ENCODE measurements at places on chromosomes 11 and 22.

DNA sequence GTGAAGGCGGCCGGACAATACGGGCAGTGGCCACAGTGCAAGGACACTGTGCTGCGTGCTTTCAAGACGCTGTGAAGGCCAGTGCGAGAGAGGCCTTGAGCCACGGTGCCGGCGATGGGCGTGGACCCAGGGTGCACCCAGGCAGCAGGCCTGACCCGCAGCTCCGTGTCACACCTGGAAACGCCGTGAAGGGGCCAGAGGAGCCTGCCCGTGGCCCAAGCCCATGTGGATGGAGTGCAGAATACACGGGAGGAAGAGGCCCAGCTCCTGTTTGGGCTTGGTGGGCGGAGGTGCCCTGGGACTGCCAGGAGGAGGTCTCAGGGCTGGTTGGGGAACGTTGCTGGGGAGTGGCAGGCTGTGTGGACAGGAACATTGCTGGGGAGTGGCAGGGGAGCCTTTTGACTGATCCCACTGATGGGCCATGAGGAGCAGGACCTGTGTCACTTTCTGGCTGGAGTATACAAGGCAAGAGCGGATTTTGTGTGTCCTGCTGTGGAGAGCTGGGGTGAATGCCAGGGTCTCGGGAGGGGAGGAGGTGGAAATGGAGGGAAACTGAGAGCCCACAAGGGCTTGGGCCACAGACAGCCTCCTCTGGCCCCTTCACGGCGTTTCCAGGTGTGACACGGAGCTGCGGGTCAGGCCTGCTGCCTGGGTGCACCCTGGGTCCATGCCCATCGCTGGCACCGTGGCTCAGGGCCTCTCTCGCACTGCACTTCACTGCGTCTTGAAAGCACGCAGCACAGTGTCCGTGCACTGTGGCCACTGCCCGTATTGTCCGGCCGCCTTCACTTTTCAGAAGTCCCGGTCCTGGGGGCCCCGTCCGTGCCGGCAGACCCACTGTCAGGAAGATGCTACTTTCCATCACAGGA, 925.4 kb downstream of the BRD1 start:
- no peak for DNase-seq

DNA sequence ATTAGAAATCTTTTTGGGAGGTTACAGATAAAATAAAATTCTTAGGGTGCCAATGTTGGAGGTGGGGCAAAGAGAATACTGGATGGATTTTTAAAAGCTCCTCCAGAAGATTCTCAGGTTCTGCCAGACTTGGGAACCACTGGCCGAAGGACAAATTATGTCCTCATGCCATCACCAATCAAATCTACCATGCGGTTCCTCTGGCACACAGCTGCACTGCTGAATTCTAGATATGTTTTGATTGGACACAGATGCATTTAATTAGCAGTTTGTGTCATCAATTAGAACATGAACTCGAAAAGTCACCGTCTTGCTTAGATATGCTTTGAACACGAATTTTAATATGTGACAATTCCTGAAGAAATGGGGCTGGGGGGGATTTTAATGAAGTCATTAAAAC, 1269.2 kb downstream of the LRRC4C start:
- DNase-seq, result no peak

DNA sequence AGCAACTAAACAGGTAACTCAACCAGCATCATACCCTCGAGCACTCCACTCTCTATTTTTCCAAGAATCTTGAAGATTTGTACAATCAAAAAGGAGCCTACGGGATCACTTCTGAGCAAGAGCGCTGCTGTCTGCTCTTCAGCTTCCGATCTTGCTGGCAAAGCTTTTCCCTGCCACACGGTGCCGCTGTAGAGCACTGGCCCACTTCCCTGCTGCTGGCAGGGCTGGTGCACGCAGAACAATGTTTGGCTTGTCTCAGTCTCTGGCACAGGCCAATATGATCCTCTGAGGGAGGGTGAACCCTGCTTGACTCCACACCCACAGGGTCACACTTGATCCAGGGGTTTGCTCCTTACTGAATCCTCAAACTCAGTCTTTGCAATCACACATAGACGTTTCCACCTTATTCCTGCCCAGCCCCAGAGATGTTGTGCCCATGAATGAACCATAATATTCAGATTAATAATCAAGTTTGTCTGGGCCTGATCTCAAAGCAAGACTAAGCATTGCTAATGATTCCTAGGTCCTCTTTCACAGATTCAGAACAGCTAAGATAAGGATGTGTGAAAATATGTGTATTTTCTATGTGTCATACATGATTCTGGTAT, 536.6 kb downstream of the SOX6 start:
- no peak for DNase-seq

DNA sequence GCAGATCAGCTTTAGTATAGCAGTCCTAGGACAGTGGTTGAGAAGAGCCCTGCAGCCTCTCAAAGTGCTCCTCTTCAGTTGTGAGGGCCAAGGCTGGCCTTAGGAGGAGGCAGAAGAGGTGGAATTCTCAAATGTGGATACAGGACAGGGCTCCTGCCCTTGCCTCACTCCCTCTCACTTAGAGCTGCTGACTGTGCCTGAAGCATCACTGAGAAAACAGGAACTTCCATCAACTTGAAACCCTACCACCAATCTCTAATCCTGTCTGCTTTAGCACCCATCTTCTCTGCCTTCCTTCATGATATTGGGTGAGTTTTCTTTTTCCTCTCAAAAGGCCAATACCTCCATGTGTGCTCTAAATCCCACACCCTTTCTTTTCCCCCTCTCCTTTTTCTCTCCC, 14.4 kb upstream of the UCP3 start:
- DNase-seq, result no peak

Data from stimulated activated naive CD4-positive, alpha-beta T cell treated with Interleukin-2 at 50 U/mL for 16 hours (primary cell).